ENCODE measurements at places on chromosomes 7 and 10.

DNA sequence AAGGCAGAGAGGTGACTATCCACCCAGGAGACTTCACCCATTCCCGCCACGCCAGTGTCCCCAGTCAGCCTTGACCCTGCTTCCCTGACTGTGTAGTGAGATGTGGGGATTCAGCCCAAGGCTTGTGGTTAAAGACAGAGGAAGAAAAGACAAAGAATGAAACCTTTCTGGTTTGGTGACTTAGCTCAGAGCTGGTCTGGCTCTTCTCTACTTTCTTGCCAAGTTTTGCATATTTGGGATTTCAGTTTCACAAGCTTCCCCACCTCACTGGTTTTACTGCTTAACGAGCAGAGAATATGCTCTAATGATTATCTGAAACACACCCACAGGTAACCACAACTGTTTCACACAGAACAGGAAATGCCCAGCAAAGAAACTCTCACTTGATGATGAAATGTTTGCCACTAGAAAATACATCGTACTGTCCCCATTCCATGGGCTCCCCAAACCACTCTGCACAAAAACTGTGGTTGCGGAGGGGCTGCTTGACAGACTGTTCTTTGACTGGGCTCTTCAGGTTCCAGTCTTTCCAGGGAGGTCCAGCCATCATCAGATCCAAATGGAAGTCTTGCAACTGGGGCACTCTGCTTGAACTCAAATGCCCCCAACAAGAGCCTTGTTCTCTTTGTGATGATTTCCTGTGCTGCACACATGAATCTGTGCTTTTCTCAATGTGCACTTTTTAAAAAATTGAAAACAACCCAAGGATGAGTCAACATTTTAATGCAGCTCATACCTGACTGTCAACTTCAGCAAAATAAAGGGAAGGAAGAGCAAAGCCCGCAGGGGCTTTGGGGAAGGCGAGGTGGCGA is 95.5 kb downstream of the CTBP2 start:
- H3K4me3 ChIP-seq = no peak overlapping the region
- H3K4me1 ChIP-seq = peaks cover 9% of the 10 kb centered on the region
- no peaks in the 10 kb centered on the region for H3K27me3 ChIP-seq
- no peak for DNase-seq
- no peak overlapping the region for H3K27ac ChIP-seq

DNA sequence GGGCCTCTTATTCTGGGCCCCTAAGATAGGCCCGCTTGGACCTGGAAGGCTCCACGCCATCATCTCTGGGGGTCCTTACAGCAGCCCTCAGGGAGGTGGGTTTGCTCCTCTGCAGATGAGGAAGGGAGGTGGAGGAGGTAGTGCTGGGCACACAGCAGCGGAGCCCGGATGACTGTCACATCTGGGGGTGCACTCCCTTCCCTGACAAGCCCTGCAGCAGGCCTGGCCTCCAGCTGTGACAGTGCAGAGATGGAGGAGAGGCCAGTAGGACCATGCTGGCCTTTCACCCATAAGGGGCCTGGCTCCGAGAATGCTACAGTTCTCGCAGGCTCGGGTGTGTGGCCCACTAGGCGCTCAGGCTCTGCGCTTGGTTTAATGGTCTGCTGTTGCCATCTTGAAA is 9.2 kb downstream of the GDF2 start:
- H3K4me1 ChIP-seq = peaks cover 27% of the 10 kb centered on the region
- no peaks in the 10 kb centered on the region for H3K27me3 ChIP-seq
- no peaks in the 10 kb centered on the region for H3K36me3 ChIP-seq
- no peak overlapping the region for H3K27ac ChIP-seq

DNA sequence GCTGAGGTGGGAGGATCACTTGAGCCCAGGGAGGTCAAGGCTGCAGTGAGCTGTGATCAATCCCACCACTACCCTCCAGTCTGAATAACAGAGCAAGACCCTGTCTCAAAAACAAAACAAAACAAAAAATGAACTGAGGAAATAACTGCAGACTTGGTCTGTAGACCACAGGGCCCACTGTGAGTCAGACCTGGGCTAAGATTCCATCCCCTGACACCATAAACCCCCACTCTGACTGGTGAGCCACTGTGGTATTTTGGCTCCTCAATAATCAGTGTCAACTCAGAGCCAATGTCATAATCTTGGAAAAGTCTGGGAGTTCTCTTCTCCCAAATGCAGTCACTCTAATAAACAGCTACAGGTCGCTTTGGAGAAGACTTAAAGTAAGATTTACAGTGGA is 24.0 kb upstream of the ERCC6 start:
- H3K36me3 ChIP-seq = no peaks in the 10 kb centered on the region

- peaks cover 15% of the 10 kb centered on the region for H3K27me3 ChIP-seq
- DNase-seq = no peak
- no peak overlapping the region for H3K4me3 ChIP-seq
- no peak overlapping the region for H3K27ac ChIP-seq
- no peaks in the 10 kb centered on the region for H3K4me1 ChIP-seq
These were observed 13.2 kb downstream of the AKR1B15 start for GRCh38 chr7:134562136-134562535.

DNA sequence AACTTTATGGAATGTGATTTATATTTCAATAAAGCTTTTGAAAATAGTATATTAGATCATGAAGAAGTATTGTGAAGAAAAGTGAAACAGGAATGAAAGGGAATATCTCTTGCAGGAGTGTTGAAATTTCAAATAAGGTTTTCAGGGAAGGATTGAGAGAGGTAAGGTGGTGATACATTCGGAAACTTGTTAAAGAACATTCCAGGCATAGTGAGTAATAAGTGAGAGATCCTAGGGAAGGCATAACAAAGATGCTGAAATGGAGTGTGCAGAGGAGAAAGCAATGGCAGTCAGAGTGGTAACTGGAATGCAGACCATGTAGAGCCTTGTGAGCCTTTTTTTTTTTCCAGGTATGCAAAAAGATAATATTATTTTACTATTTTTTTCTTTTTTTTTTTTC is 4.1 kb downstream of the OR9A4 start:
- H3K36me3 ChIP-seq = no peaks in the 10 kb centered on the region
- DNase-seq = no peak

DNA sequence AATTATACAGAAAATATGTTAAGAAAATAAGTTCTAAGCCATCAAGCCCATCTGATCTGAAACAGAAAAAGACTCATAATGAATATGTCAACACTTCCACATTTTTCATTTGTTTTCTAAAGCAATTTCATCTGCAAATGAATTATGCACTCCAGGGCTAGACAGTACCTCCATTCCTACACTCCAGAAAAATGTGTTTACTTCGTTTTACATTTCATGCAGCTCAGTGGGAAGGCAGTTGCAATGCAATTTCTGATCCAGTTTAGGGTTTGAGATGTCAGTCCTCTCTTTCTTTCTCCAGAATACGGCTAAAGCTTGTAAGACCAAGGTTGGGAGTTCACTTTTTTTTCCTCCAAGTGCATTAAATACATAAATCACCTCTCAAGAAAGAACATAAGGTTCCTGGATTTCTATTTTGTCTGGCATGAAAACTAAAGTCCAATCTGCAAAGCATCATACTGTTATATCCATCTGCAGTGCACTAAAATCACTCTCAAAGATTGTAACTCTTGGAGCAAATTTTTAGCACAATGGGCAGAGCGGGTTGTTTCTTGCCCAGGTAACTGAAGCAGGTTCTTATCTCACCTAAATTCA is 348.8 kb upstream of the C7orf33 start:
- H3K27me3 ChIP-seq = no peaks in the 10 kb centered on the region
- no peaks in the 10 kb centered on the region for H3K4me1 ChIP-seq
- no peaks in the 10 kb centered on the region for H3K36me3 ChIP-seq
- H3K27ac ChIP-seq = no peak overlapping the region

- H3K27me3 ChIP-seq = no peaks in the 10 kb centered on the region
- no peaks in the 10 kb centered on the region for H3K4me1 ChIP-seq
- no peaks in the 10 kb centered on the region for H3K36me3 ChIP-seq
- no peak for DNase-seq
- no peak overlapping the region for H3K4me3 ChIP-seq
These were observed 354.9 kb downstream of the PLXNA4 start for GRCh38 chr7:132221356-132221755.

- peak overlapping the region; percentile 88 for H3K27ac ChIP-seq
- no peaks in the 10 kb centered on the region for H3K36me3 ChIP-seq
- H3K4me3 ChIP-seq = peak overlapping the region; percentile 59
- peaks cover 40% of the 10 kb centered on the region for H3K4me1 ChIP-seq
- H3K27me3 ChIP-seq = no peaks in the 10 kb centered on the region
These were observed 4.0 kb downstream of the MXI1 start for GRCh38 chr10:110211465-110211843.

DNA sequence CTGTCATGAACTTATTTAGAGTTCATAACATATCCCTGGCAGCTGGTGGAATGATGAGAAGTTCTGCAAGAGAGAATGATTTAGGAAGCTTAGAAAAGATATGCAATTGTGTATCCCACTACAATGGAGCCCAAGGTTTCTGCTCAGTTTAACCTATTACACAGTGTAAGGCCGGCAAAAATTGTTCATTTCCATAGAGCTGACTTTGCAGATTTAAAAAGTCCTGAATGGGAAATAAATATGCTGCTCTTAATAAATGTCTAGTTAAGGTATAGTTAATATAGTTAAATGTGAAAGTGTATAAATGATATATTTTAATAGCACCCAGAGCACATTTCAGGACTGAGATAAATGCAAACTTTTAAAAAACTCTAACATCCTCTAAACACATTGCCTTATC is 149.9 kb downstream of the EVX1 start:
- DNase-seq = no peak
- H3K36me3 ChIP-seq = no peaks in the 10 kb centered on the region
- no peaks in the 10 kb centered on the region for H3K4me1 ChIP-seq
- H3K27ac ChIP-seq = no peak overlapping the region
- no peak overlapping the region for H3K4me3 ChIP-seq
- no peaks in the 10 kb centered on the region for H3K27me3 ChIP-seq

- no peak overlapping the region for H3K4me3 ChIP-seq
- no peak for DNase-seq
- peaks cover 39% of the 10 kb centered on the region for H3K4me1 ChIP-seq
- H3K27me3 ChIP-seq = no peaks in the 10 kb centered on the region
These were observed 35.8 kb upstream of the LYZL1 start for GRCh38 chr10:29252811-29253689.

DNA sequence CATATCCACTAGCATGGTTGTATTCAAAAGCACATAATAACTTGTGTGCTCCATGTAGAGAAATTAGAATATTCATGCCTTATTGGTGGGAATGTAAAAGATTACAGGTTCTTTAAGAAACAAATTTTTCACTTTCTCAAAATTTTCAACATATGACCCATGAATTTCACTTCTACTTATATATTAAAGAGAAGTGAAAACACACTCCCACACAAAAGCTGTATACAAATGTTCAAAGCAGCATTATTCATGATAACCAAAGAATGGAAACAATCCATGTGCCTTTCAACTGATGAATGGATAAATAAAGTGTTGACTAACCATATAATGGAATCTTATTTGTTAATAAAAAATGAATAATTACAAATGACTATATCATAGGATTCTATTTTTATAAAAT is 694.5 kb upstream of the PCDH15 start:
- no peaks in the 10 kb centered on the region for H3K27me3 ChIP-seq
- no peak overlapping the region for H3K27ac ChIP-seq
- no peaks in the 10 kb centered on the region for H3K4me1 ChIP-seq
- no peak overlapping the region for H3K4me3 ChIP-seq

GRCh38 chr10:110841767-110842267 is 29.9 kb upstream of the PDCD4 start:
- no peaks in the 10 kb centered on the region for H3K36me3 ChIP-seq
- no peak for DNase-seq
- H3K27me3 ChIP-seq = no peaks in the 10 kb centered on the region

DNA sequence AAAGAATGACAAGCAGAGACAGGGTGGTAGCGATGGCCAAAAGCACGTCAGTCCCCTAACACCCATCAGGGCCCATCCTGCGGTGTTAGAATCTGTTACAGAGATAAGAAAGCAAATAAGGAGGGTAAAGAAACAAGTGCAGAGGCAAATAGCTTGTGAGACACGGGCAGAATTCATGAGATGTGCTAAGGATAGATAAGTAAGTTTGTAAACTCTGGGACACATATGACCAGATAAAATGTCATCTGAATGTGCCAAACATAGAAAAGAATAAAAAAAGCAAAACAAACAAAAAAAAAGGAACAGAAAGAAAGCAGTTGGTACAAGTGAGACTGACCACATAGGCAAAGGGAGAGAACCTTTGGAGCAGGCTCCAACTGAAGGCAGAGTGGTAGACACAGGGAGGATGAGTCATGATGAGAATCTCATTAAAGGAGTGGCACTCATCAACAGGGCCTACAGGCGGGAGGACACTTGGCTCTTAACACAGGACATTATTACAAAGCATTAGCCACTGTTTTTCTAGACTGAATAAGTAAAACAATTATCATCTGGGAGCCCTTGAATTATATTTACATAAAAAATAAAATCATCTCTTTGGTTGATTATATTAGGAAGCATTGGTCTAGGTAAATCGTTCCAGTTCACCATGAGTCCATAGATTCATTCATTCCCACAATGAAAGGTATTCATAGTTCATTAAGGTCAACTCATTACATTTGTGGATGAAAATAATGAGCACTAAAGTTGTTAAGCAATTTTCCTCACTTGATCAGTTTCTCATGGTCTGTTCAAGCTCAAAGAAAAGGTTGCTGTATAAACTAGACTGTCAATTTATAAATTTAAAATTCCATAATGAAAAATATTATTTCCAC is 21.5 kb upstream of the EPHB6 start:
- no peaks in the 10 kb centered on the region for H3K27me3 ChIP-seq
- no peaks in the 10 kb centered on the region for H3K36me3 ChIP-seq
- H3K4me3 ChIP-seq = no peak overlapping the region
- DNase-seq = peak; percentile 44

DNA sequence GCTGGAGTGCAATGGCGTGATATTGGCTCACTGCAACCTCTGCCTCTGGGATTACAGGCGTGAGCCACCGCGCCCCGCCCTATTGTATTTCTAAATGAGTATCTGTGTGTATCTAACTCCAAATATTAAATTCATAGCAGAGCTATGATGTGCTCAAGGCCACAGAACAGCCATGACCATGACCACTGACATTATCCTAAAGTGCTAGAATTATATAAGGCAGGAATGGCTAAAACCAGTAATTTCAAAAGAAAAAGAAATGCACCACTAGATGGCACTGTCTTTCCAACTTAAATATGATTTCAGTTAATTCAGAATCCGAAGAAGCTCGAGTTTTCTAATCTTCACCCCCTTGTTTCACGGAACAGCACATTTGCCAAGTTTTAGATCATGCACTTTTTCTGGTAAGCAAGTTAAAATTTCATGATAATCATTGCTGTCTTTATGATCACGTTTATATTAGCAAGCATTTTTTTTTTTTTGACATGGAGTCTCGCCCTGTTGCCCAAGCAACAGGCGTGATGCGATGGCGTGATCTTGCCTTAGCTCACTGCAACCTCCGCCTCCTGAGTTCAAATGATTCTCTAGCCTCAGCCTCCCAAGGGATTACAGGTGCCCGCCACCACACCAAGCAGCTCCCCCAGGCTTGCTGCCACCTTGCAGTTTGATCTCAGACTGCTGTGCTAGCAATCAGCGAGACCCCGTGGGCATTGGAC is 65.3 kb downstream of the OR13A1 start:
- peak overlapping the region; percentile 19 for H3K4me3 ChIP-seq
- no peaks in the 10 kb centered on the region for H3K27me3 ChIP-seq
- H3K36me3 ChIP-seq = no peaks in the 10 kb centered on the region
- H3K27ac ChIP-seq = no peak overlapping the region

GRCh38 chr7:4840079-4840501 is 21.7 kb downstream of the PAPOLB start:
- no peak overlapping the region for H3K27ac ChIP-seq
- no peak overlapping the region for H3K4me3 ChIP-seq
- H3K27me3 ChIP-seq = no peaks in the 10 kb centered on the region
- H3K36me3 ChIP-seq = no peaks in the 10 kb centered on the region
- H3K4me1 ChIP-seq = peaks cover 25% of the 10 kb centered on the region

- no peaks in the 10 kb centered on the region for H3K27me3 ChIP-seq
- H3K4me1 ChIP-seq = peaks cover 11% of the 10 kb centered on the region
- no peak overlapping the region for H3K4me3 ChIP-seq
- no peak for DNase-seq
These were observed 180.1 kb downstream of the NEURL1 start for GRCh38 chr10:103673606-103674005.
